MM.1S (cell line): ENCODE measurements at places on chromosomes 5 and 9.
A peak's percentile ranks its signal among the peaks of the same experiment; 100 is the strongest.

DNA sequence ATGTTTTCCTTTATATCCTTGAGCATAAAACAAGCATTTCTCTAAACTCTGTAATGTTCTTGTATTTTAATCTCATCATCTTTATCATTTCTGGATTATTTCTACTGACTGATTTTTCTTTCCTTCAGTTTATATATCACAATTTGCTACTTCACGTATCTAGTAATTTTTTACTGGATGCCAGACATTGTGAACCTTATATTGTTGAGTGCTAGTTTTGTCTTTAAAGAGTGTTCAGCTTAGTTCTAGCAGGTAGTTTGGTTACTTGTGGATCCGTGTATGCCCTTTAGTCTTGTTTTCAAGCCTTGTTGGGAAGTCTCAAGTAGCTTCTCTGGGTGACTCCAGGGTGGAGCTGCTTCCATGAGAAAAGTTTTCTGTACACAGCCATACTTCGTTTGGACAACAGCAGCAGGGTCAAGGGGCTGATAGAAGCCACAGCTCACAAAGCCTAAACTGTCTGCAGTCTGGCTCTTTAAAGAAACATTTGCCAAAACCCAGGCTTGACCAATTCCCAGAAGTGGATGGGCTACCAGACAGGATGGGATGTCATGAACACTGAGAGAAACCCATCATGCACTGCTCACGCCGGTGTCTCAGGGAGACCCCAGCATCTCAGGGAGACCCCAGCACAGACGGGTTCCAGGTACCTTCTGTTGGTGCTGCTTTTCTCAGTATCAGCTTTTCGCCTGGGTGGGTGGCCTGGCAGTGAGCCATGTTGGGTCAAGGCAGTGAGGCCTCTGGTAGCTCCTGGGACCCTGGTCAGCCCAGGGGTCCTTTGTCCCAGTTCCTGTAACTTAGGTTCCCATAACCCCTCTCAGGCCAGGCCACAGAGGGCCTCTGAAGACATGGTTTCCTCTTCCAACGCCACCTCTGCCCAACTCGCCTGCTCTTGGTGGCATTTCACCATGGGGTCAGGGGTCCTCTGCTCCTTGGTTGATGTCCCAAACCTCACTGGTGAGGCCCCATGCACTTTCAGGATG lies 29.1 kb downstream of the TRIP13 start:
- DNase-seq = no peak

DNA sequence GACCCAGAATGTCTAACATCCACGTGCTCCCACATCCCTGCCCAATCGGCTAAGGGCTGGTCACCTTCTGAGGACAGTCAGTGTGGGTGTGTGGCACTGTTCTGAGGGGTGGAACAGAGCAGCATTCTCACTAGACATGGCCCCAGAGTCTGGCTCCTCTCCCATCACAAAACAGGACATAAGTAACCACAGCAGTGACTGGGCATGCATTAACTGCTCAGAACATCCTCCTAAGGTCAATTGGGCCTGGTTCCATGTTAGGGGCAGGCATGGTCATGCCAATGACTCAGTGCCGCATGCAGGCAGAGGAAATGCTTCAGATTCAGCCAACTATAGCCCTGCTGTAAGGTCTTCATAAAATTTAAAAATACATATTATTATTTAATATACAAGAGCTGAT lies 12.9 kb downstream of the MACROH2A1 start:
- no peak for DNase-seq

GRCh38 chr9:128375865-128376264 lies 4.7 kb downstream of the URM1 start:
- no peak for DNase-seq

DNA sequence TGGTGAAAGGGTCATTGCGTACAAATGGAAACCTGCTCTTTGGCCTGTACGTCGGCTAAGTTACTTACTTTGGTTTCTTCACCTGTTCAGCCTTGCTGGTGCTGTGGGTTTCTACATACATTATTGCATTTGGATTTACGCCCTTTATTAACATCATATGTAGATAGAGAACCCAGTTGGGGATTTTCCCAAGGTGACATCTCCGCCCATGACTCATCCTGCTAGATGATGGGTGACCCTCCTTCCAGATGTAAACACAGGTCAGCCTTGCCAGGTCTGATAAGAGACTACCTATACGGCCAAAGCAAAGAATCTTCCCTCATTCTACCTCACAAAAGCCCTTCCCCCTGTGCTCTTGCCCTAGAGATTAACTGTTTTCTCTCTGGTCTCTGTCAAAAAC lies 360.9 kb downstream of the KDM4C start:
- DNase-seq = no peak

DNA sequence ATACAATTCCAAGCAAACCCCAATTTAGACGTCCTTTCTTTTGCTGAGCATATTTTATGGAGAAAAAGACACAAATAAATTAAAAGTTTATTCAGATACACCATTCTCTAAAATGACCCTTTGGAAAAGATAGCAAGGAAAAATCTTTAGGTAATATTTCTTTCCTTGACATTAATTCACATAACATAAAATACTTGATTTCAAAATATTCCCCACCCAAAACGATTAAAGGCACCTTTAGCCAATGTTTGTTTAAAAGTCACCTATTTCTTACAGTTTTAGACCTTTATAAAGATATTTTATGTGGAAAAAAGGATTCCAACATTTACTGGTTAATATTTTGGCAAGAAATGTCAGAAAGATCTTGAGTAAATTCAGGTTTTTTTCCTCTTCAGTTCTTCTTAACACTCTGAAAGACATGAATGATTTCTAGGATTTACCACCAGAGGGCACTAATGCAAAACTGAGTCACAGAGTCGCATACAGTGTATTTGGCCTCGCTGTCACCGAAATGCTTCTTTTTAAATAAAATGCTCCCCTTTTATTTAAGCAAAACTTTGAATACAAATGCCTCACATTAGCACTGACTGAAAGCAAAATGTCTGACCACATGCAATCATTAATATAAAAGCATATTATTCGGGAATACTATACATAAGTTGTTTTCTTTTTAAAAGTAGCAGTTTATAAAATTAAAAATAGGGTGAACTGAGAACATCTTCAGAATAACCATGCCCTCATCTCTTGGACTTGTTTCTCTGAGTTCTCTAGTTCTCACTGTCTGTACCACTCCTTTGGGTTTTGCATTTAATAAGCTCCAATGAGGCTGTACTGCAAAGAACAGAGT lies 122.5 kb downstream of the SLC1A3 start:
- DNase-seq = peak; percentile 73

- DNase-seq = no peak
These were observed 337.8 kb downstream of the PTPRD start for GRCh38 chr9:10274988-10275387.

GRCh38 chr5:181222630-181223057 lies 437 bp upstream of the TRIM41 start:
- no peak for DNase-seq

- DNase-seq = no peak
These were observed 4.6 kb downstream of the DCANP1 start for GRCh38 chr5:135442431-135443160.

DNA sequence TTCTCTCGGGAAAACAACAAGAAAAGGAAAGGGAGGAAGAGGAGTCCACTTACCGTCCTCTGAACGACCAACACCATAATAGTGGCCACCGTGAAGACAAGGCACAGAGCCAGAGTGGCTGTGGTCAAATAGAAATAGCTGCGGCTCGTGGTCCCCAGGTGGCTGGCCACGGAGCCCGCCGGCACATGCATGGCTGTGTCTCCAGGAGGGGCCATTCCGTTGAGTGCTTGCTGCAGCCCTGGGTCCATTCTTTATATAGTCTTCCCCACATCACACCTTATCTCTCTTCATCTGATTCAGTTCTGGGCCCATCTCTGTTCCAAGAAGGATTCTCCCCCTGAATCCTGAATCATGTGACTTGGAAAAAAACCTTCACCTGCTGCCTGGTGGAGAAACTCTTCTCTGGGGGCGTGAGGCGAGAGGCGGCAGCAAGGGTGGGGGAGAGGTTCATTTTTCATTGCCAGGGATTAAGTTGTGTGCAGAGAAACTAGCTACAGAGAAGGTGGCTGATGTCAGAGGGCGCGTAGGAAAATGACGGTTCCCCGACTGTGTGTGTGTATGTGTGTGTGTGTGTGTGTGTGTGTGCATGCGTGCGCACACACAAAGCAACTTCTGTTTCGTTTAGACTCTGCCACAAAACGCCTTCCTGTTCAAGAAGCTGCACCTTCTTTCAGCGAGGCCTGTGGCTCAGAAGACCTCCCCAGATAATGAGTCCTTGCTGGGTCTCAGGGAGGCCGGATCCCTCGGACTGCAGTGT lies at the start of gene TNFSF8:
Gene TNFSF8, minus strand, starts transcription at position 536 of the 757 bp plus-strand sequence. Its CDS starts 288 bp downstream, at position 248.
- no peak for DNase-seq

- DNase-seq = no peak
These were observed 65.2 kb downstream of the STARD4 start for GRCh38 chr5:111447099-111447498.

DNA sequence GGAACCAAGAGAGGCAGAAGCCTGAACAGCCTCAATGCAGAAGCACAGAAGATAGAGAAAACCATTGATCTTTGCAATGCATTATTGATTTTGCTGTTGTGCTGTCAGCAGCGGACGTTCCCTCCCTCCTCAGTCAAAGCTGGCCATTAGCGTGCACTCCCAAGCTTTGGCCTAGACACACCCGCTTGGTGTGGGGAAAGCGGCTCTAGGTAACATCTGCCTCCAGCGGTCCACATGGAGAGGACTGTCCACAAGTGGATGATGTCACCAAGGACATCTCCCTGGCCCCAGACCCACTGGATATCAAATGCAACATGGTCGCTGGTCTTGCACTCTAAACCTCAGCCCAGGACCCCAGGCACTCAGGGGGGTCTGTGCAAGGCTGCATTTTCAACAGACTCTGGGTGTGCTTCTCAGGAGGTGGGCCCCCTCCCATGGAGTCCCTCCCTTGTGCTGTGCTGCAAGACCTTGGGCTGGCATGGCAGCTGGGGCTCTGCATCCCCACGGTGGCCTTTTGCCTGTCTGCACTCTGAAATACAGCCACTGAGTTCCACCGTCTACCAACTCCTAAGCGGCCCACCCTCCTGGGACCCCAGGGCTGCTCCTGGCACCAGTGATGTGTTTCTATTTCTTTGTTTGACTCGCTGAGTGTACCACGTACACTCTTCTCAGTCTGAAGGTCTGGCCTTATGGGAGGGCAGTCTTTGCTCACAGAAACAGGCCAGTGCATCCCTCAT lies 1.9 kb downstream of the SEMA4D start:
- DNase-seq = no peak

DNA sequence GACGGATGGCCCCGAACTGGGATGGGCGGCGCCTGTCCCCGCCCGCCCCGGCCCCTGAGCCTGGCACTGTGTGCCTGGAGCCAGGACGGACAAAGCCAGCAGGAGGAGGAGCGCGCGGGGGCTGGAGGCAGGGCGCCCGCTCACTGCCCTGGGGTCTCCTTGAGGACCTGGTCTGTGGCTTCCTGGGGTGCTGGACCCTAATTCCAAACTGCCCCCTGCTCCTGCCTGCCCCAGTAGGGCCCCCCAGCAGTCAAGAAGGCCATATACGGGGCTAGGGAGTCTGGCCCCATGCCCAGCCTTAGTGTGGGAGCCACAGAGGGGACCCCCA lies 29.2 kb upstream of the RXRA start:
- DNase-seq = no peak

DNA sequence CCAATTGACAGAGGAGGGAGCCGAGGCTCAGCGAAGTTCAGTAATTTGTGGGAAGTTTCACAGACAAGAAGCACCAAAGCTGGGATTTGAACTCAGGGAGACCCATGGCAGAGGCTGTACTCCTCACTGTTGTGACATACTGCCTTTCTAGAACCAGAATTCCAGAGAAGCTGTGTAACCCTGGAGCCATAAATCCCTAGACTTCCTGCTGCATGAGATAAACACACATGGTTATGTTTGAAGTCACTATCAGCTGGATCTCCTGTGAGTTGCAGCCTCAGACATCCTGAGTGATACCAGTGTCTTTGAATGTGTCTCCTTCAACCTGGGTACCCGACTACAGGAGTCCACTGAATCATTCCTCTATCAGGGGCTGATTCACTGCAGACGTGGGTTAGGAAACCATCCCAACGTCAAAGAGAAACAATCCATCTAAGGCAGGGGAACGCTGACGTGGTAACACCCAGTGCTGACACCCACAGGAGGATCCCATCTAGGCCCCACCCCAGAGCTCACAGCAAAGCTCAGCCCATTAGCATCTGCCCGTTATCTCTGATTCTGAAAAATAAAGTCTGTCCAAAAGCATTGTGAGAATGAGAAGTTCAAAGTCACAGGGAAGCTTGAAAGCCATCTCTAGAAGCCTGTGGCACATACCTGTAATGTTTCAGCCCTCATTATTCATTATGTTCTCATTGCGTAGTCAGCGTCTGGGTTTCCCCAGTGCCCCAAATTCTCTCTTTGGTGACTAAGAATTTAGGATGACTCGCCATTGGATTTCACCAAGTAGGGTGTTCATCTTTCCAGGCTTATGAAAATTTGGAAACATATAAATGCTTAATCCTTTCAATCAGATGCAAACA lies 36.3 kb upstream of the BASP1 start:
- no peak for DNase-seq

- DNase-seq = peak; percentile 62
These were observed 6.1 kb upstream of the TNIP1 start for GRCh38 chr5:151086905-151087360.

DNA sequence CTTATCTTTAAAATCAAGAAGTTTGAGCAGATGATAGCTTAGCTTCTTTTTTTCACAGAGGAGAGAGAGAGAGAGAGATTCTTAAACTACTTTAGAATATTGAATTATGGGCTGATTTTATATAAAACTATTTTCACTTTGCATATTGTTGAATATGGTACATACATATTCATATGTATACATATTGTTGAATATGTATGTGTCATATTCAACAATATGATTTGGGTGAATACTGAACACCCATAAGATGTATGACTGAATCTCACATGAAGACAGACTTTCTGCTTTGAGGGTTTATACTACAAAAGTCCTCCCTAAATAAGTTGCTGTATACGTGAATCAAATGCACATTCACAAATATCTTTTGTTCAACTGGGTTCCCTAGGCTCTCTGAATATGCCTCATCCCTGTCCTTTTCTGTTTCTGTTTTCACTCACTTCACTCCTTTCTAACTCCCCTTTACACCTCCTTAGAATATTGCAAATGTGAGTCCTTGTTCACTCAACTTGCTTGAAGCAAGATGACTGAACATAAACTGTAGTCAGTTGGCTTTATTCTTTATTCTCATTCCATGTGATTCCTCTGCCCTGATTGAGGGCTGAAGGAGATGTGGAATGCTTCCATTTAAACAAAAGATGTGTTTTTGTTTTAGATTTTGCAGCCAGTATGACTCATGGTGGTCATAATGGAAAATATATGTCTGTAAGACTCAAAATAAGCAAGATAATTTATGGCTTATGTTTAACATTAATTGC lies 225.4 kb upstream of the DAB2 start:
- DNase-seq = no peak

DNA sequence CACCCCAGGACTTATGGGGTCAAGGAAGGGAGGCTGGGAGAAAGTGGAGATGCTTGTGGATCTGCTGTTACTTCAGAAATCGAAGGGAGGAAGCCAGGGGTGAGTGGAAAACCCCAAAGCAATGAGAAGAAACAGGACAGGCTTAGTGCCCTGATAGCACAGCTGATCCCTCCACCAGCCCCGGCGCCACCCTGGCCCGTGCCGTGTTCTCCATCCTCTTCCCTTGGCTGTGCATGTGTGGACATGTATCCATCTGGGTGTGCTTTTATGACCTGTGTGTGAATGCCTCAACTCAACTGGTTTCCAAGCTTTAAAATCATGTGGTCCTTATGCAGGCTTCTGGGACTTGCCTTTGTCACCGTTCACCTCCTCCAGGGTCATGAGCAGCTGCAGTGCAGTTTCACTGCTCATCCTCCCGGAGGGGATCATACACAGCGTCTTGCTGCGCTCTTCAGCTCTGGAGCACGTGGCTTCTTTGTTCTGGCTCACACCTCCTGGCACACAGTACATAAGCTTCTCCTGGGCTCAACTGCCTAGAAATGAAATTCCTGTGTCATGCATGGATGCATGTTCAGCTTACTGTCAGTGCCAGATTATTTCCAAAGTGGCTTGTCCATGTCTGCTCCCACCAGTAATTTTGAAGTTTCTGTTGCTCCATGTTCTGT lies 58.2 kb downstream of the IPPK start:
- no peak for DNase-seq
